ENCODE measurements at places on chromosomes 5 and 9.
A peak's percentile ranks its signal among the peaks of the same experiment; 100 is the strongest.

DNA sequence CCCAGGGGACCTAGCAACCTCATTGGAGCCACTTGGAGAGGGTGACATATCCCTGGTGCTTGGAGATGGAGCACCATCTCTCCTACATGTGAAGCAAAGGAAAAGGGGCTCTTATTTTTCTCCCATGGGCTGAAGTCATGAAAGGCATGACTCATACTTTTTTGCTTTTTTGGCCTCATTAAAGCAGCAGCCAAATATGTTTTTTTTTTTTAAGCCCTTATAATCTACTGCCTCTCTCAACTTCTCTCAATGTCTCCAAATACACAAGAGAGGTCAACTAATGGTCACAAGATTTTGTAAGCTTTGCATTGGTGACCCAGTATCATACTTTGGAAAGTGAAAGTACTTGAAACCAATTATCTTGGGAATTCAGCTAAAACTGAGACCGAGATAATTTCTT is 1.6 kb upstream of the CFAP90 start:
- DNase-seq = no peak

GRCh38 chr9:106872641-106873040 is 9.7 kb downstream of the ZNF462 start:
- DNase-seq = no peak

DNA sequence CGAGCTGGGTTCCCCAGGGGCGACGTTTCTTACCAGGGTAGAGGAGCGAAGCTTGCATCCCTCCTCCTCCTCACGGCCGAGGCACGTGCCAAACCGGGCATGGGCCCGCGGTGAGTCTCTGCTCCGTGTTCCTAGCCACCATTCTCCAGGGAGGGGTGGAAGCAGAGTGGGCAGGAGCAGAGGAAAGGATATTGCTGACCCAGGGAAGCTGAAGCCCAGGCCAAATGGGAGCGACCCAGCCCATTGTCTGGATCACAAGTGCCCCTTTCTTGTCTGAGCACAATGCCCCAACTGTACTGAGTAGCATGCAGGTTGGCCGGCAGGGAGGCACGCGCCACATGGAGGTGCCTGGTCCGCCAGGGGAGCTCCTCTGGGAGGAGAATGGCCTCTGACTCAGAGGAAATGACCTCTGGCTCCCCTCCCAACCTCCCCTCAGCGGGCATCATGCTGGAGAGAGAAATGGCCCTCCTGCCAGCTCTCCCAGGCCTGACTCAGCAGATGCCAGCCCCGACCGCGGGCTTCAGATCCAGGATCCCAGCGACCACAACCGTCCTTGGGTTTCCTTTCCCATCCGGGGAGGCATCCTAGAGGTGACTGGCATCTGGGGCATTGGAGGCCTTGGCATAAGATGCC is 1.1 kb downstream of the PRR7 start:
- DNase-seq = peak; percentile 78

GRCh38 chr5:124952566-124952965 is 206.1 kb upstream of the ZNF608 start:
- DNase-seq = no peak

DNA sequence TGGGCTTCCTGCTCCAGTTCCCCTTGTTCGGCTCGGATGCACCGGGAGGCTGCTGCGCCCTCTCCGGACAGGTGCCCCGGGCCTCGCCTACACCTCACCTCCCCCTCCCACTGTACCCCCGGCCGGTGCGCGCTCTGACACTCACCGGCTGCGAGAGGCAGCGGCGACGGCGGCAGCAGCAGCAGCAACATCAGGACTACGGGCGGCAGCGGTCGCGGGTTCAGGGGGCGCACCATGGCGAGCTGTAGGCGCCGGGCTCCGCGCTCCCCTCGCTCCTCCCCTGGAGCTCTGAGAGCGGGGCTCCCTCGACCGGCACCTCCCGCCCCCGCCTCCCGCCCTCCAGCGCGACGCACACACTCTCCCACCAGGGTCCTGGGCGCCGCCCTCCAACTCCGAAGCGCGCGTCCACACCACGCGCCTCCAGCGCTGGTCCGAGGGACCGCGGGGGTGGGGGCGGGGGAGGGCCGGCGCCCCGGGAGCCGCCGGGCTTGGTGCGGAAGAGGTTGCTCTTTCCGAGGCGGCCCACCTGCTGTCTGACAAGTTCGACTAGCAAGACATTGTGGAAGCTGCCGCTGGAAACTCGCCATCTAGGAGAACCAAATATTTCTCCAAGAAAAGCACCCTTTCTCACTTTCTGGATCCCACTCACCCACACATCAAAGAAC is at the start of gene GFRA3:
TSS of gene GFRA3 (minus strand) at position 433 of the 665 bp plus-strand sequence. CDS start at position 236, 197 bp downstream.
- peak; percentile 71 for DNase-seq

GRCh38 chr9:23492126-23493002 is 333.7 kb downstream of the ELAVL2 start:
- DNase-seq = no peak

- no peak for DNase-seq
Observed at GRCh38 chr9:86082870-86083269, 16.5 kb downstream of the GOLM1 start.

- DNase-seq = no peak
Observed at GRCh38 chr5:132093271-132093670, 19.7 kb downstream of the CSF2 start.

DNA sequence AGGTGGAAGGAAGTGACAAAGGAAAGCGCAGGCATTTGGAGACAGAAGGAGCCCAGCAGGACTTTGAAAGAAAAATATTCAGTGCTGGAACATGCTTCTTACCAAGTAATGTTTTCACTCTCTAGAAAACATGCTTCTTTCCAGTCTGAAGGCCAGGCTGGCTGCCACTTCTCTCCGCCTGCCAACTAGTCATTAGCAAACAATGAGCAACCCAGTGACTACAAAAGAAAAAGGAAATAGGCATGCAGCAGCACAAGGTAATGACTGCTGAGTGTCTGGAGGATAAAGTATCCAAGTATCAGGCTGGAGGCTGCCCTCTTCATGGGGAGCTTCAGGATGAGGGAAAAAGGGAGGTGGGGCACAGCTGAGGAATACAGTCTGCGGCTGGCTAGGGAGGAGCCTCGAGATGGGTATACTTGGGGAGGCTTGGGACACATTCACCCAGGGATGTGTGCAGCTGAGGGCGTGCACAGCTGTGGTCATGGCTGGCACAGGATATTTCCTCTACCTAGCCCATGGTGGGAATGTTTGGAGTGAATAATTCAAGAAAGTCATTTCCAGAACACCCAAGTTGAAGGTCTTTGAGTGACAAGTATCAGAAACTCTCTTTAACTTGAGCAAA is 161.5 kb upstream of the KIF2A start:
- no peak for DNase-seq

- no peak for DNase-seq
Observed at GRCh38 chr9:16074963-16075362, 522.1 kb downstream of the CCDC171 start.

GRCh38 chr9:116027511-116027910 is 126.1 kb upstream of the PAPPA start:
- DNase-seq = no peak

DNA sequence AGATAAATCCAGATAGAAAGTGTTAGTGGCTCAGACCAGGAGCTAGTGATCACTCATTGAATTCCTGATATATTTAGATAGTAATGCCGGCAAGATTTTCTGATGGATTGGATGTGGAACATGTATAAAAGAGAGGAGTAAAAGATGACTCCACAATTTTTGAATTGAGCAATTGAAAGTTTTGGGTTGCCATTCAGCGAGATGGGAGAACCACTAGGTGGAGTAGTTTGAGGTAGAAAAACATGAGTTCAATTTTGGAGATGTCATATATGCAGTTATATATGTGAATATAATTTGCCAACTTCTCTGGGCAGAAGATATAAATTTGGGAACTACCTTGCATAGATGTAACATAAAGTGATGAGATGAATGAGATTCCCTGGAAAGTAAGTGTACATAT is 502.5 kb upstream of the SEMA6A start:
- DNase-seq = no peak

DNA sequence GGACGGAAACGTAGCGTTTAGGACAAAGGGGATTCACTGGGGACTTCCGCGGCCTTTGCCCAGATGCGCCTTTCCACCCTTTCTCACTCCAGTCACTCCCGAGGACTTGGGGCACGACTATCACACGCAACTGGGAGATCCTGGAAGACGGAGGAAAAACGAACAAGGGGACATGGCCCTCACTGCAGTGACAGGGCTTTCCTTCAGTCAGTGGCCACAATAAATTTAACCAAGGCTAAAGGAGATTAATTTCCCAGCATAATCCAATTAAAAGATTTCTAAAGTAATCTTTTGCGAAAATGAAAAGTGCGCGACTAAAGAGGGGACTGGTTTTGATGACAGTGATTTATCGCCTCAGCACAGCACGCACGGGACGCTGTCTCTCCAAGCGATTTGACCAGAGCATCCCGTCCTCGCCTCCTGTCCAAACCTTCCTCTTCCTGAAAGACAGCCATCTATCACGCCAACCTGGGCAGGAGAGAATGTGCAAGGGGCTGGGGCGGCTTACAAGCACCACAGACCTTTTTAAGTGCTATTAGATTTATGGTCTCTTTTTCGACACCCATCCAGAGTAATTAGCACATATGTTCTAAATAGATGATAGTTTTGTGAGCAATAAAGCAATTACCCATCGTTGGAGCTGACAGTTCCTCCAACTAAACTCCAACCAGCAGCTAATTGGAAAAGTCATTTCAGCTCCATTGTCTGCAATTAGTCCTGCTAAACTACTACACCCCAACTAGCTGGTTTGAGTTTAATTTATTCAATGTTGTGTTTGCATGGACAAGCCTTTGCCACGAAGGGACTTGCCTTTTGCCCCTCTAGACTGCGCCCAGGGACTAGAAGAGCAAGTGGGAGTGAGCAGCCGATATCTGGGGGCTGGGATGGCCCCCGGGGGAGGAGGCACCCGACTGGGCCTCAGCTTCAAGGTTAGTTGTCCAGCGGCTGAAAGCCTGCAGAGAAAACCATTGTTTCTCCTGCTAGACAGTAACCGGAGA is 7.4 kb downstream of the NR2F1-AS1 start:
- peak; percentile 50 for DNase-seq

DNA sequence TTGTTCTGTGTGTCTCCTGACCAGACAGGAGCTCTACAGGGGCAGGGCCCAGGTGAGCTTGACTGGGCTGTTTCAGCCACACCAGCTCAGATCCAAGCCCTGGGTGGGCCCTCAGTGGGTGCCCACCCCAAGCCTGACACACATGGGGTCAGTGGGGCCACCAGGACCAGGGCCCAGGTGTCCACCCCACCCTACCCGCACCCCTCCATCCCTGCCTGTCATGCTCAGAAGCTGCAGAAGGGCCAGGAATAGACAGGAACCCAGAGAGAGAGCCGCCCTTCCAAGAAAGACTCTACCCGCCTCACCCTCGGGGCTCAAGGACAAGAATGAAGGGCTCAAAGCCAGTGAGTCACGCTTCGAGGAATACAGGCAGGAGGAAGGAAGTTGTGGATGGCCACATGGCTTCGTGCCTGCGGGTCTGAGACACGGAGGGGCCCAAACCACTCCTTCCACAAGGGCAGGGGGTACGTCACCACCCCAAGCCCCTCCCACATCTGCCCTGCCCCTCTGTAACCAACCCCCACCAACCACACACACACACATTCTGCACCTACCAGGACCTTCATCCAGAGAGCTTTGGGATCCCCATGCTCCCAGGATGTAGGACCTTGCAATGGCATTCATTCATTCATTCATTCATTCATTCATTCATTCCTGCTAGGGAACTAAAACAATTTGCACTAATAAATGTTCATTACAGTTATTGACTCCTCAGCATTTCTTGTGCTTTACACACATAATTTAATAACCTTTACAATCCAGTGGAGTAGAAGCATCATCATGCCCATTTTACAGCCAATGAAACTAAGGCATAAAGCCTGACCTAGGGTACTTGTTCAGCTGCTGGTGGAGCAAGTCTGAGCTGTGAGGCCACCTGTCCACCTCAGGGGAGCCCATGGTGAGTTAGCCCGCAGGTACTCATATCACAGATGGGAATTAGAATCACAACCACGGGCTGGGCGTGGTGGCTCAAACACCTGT is 55.9 kb upstream of the STXBP1 start:
- no peak for DNase-seq

DNA sequence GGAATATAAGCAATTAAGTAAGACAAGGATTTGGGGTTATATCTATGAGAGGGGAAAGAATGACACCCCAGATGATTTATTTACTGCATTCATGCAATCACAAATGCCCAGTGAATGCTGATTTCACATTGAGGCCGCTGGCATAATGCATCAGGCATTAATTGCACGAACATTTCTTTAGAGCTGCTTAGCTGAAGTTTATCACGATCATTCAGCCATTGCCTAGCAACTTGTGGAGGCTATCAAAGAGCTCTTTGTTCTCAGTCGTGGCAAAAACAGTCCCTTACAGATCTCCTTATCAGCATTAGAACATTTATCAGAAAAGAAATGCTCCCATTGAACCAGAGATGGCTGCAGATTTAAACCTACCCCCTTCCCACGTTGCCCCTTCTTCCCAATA is 88.7 kb upstream of the PRRC1 start:
- DNase-seq = no peak
